Dorsolateral prefrontal cortex (tissue), 122 donors: ENCODE measurements at places on chromosomes 12 and 14.

DNA sequence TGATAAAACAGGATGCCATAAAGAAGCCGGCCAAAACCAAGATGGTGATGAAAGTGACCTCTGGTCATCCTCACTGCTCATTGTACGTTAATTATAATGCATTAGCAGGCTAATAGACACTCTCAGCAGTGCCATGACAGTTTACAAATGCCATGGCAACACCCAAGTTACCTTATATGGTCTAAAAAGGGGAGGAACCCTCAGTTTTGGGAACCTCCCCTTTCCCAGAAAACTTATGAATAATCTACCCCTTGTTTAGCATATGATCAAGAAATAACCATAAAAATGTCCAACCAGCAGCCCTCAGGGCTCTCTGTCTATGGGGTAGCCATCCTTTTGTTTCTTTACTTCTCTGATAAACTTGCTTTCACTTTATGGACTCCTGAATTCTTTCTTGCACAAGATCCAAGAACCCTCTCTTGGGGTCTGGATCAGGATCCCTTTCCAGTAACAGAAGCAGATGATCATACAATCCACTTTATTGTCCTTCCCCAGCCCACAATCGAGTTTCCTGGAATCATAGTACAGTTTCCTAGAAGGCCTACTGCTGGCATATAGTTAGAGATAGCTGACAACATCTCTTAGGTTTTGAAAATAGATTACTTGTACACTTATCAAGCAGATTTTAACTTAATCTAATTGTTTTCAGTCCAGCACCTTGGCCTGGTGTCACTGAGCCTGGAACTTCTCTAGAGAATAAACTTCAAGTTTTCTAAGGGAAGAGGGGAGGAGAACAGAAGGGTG, 266.7 kb upstream of the HMGA2 start:
- no peak for DNase-seq

- DNase-seq: no peak
Measured at GRCh38 chr14:100146531-100147091, 12.8 kb downstream of the DEGS2 start.

DNA sequence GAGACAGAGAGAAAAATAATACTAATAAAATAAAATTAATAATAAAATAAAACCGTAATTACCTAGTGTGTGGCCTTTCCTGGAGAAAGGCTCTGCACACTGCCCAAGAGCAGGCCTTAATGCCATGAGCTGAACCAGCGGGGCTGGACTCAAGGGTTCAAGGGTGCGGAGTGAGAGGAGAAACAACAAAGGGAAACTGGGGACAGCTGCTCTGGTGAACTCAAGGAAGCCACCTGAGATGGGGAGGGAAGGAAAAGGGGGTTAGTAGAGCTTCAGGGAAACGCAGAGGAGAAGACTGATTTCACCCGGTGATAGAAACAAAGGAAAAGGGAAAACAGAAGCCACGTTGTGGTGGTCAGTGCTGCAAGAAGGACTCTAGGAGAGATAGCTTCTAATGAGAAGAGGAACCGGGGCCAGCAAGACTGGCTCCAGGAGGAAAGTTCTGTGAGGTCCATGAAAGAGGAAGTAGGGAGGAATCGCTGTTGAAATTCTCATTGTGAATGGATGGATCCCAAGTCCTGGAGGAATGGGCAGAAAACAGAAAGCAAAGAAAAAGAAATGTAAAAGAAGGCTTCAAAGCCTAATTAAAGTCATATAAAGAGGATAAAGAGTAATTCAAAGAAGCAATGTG, 48.3 kb upstream of the BCL2L14 start:
- DNase-seq: no peak

DNA sequence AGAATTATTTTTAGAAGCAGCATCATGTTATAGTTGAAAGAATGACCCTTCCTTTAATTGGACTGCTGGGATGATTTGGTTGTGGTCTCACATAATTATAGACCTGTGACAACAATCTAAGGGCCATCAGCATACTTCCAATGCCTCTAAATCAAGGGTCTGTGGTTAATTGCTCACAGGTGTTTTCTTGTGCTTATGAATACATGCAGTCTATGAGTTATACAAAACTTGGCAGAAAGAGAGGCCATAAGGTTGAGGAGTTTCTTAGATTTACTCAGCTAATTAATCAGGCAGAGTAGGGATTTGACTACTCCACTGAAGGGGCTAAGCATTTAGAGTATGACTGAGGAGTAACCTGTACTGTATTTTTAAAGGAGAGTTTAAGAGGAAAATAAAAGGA, 37.0 kb upstream of the FRMD6 start:
- DNase-seq: no peak

DNA sequence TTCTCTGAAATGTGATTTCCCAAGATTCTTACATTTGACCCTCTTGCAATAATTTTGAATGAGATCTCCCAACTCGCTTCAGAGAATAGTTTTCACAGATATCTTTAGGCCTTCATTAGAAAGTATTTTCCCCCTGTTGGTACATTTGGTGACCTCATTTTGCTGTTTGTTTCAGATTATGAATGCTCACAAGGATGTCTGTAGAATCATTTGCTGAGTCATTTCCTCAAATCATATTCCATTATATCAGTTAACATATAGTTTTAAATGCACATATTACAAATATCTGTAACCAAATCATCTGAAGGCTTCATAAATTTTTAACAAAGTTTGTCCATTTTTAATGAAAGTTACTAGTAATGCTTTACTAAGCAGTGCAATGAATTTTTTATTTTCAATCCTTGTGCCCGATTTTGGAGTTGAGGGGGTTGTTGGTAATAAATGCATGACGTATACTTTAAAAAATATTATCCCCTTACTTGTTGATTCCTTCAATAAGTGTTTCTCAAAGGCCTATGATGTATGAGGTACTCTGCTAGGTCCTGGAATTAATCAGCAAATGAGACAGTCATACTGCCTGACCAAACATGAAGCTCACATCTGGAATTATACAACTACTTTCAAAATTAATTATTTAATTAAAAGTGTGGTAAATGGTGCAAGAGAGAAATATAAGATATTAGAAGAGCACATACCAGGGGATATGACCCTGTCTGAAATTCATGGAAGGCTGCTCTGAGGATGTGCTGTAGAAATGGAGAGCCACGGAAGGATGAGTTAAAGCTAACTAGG, 126.9 kb upstream of the RAP1B start:
- no peak for DNase-seq
